ENCODE measurements at places on chromosomes 1 and 21.

DNA sequence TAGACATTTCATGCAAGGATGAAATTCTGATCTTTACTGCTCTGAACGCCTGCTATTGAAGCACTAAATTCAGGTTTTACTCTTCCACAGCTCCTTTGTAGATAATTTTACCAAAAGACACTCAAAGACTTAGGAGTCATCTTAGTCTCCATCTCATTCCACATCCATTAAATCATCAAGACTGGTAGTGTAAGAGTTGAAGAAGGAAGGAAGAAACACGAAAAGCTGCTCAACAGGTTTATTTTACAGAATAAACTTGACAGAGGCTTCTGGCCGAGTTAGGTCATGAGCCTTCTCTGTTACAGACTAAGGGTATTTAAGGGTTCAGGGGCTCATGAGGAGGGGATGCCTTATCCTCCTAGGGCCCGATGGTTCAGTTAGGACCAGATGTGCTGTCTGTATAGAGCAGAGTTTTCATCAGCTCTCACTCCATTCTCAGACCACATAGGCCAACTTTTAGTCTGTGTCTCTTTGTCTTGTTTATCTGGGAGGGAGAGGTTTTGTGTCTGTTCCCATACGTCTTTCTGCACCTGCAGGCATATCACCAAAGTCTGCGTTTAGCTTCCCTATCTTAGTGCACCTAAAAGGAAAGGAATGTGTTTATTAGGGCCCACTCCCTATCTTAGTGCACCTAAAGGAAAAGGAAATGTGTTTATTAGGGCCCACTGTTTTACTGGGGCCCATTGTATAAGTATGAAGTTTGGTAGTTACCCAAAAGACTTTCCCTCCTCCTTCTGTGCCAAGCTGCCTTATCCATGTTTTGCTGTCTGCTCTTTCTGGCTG, 57.4 kb upstream of the RGS18 start:
- DNase-seq = no peak

DNA sequence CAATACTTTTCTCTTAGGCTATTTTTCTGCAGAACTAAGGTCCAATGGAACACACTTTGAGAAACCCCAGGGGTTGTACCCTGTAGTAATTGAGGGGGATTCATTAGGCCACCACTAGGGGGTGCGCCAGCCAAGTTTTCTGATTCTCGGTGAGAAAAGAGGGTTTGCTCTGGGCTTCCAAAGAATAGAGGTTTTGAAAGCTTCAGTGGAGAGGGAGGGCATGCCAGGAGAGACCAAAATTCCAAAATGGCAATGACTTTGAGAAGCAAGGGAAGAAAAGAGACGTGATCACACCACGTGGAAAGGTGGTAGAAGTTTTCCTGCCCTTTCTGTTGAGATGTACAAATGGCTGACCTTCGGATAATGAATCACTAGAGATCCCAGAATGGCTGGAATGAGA, 323.3 kb downstream of the RPS6KC1 start:
- peak; percentile 57 for DNase-seq

DNA sequence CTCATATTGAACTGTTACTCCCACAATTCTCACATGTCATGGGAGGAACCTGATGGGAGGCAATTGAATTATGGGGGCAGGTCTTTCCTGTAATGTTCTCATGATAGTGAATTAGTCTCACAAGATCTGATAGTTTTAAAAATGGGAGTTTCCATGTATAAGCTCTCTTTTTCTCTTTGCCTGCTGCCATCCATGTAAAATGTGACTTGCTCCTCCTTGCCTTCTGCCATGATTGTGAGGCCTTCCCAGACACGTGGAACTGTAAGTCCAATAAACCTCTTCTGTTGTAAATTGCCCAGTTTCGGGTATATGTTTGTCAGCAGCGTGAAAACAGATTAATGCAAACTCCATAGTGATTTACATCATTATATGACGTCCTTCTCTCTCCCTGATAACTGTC, 759.7 kb upstream of the RGS18 start:
- DNase-seq = no peak

DNA sequence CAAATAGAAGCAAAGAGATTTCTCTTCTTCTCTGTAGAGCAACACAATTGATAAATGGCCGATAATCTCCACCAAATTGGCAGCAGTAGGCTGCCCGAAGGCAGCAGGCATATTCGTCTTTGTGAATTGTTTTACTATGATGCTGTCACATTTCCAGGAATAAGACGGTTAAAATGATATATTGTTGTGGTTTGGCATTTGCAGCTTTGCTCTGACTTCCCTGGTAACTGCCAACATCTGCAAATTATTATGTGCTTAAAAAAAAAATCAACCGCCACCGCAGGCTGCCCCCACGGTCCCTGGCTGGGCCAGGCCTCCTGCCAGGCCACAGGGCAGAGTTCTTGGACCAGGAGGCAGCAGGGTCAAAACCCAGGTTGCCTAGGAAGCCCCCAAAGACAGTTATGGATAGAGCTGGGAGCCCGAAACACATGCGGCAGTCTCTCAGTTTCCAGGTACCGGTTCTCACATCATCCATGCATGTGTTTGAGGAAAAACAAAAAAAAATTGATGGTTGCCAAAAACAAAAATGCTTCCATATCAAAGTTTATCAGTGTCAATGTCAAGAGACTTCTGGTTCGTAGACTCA, 179.3 kb downstream of the ETS2 start:
- DNase-seq = no peak

- DNase-seq = no peak
These were observed 131.4 kb upstream of the COL6A1 start for GRCh38 chr21:45850181-45850580.

All from COR-L47 (cell line).